ENCODE measurements at places on chromosomes 11 and 22.
A peak's percentile ranks its signal among the peaks of the same experiment; 100 is the strongest.

DNA sequence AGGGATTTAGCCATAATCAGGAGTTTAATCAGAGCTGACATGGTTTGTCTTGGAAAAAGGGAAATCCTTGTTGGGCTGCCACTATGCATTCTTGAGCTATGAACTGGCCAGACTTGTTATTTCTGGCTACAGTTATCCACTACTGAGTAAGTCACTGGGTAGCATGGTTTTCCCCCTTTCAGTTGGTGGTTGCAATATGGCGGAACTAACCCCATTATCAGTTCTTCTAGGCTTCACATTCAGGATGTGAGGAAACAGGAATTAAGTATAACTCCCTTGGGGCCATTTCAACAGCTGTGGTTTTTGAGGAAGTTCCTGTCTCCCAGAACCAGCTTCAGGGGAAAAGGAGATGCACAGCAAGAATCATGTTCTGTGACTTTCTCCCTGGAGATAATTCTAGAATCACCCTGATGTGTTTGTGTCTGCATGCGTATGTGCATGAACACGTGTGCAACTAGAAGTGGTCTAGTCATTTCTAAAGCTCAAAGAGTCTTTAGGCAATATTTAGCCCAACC lies 103.0 kb upstream of the CD44 start:
- no peak for DNase-seq

GRCh38 chr11:68551223-68551622 lies 90.7 kb downstream of the PPP6R3 start:
- no peak for DNase-seq

- no peak for DNase-seq
Observed at GRCh38 chr22:49237703-49238102, 590.0 kb downstream of the BRD1 start.

- no peak for DNase-seq
Observed at GRCh38 chr22:46071451-46072109, 78.7 kb upstream of the PPARA start.

DNA sequence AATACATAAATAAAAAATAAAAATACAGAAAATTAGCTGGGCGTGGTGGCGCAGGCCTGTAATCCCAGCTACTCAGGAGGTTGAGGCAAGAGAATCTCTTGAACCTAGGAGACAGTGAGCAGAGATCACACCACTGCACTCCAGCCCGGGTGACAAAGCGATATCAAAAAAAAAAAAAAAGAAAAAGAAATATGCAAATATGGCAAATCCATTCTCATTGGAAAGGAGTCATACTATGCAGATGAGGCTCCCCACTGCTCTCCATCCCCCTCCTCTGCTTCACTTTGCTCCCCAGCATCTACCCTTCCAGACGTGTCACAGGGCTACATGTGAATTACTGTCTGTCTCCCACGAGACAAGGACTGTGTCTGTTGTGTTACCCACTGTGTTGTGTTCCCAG lies 36.3 kb upstream of the PDGFB start:
- DNase-seq: no peak

DNA sequence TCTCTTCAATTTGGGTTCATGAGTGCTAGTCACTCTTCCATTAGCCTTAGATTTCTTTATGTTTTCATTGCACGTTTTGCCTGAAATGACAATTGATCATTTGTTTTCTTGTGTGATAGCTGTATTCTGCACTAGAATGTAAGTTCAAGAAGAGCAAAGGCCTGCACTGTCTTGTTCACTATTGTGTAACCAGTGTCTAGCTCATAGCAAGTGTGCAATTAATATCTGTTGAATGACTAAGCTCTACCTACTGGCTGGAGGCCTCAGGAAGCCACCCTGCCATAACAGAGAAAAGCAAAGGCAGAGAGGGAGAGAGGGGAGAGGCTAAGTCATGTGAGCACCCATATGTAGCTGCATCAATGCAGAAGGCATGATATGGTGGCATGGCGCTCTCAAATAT lies 292.8 kb upstream of the SYN3 start:
- DNase-seq: no peak

DNA sequence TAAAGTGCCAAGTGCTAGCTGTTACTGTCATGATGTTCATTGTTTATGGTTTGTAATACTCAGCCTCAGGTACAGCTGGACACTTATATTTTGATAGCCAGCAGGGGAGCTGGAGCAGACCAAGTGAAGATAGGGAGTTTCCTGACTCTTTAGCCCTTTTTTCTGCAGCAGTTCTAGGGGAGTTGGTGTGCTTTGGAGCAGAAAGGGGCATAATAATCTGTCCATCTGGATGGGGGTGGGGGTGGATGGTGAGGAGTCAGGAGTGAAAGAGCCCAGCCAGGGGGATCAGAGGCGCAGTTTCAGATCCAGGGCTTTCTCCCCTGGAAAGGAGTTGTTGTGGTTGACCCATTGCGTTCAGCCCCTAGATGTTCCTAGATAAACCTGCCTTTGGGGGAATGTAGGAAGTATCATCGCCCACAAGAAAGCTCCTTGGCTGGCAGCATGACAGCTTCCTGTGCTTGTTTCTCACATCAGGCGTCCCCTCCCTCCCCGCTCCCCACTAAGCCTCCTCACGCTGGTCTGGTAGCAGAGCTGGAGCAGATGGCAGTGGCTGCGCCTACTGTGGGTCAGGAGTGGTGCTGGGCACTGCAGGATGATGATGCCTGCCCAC lies 41.9 kb downstream of the MED15 start:
- DNase-seq: no peak

DNA sequence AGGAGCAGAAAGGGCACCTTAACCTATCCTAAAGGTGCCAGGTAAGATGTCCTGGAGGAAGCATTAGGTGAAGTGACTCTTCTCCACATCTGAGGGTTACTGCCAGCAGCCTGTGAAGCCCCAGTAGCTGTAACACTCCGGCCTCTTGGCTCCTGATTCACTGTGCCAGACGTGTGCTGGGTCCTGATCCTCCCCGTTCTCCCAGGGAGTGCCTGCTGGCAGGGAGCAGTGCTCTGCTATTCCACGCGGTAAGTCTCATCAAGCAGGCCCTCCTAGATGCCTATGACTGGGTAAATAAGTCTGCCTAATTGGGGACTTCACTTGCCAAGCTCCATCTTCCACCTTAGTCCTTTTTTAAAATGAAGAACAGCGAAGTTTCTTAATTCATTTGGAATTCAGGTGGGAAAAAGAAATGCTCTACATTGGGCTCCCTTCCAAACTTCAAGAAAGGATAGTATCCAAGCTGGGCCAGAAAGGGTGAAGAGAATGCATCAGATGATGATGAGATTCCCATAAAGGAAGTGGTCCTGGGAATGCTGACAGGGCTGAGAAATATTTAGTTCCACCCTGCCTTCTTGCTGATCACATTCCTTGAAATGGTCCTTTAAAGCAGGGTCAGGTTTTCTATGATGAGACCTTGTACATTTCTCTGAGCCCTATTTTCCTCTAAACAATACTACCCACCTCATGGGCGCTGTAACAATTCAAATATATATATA lies 188.0 kb downstream of the MAML2 start:
- no peak for DNase-seq

DNA sequence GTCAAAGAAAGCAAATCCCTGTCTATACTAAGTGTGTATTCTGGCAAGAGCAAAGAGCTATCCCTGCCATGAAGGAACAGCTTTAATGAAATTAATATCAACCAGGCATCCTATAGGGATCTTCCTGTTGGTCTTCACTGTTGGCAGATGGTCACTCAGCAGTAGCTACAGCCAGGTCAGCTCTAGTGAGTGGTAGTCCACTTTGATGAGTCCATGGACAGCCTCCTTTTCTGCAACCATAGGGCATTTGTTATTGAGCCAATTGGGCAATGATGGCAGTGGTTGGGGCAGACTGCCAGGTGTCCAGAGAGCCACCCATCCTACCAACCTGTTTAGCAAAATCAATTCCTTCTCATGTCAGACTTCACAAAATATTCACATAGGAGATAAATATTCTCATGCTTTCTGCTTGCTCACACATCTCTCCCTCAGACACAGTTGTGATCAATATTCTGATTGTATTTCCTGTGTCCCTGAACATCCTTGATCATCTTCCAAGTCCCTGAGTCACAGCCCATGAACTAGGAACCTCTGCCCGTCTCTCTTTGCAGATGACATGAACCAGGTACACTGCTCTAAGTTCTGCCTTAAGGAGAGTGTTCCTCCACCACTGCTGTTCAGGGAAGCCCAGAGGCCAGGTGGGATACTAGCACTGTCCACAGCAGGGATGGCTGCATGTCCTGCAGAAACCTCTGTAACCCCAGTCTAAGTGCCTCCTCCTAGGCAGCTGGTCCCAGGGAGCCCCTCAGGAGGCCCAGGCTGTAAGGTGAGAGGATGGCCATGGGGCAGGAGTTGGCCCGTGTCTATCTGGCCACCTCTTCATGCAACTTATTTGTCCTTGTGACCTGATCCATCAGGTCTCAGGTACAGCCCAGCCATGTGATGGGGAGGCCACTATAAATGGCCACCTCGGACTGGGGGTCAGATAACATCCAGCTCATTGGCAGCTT lies 74.2 kb upstream of the IGLL5 start:
- no peak for DNase-seq

- DNase-seq: no peak
Observed at GRCh38 chr11:66317322-66317722, 478 bp upstream of the CD248 start.

DNA sequence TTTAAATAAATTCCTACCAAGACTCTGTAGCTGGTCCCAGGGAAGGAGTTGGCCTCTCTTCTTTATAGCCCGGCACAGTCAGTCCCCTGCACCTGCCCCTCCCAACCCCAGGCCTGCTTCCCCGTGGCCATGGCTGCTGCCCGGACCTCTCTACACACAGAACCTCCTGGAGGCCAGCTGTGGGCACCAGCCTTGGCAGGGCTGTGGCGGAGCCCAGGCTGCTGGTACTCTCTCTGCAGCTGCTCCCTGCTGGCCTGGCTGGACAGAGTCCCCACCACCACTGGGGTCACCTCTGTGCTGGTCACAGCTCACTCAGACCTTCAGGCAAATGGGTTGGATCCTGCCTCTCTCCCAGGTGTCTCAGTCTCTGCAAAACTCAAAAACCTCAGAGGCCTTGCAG lies 69.3 kb downstream of the LRP5 start:
- DNase-seq: no peak

DNA sequence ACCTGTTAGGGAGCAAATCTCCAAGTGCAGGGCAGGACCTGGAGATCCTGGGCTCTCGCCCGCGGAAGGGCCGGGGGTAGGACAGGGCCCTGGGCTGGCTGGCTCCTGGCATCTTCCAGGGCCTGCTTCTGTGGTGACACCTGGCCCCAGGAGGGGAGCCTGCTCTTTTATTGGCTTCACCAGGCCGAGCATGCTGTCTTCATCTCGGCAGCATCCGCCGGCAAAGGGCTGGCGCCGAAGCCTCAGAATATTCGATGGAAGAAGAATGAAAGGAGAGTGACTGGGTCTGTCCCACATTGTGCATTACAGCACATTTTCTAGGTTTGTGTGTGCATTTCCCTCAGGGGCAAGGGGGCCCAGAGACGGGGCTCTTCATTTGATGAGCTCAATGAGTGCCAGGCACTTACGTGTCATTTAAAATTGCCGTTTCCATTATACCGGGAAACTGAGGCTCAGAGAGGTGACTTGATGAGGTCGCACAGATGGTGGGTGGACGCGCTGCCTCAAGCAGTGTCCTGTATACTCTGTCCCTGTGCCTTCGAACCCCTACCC lies 70.0 kb downstream of the RBX1 start:
- DNase-seq: no peak

DNA sequence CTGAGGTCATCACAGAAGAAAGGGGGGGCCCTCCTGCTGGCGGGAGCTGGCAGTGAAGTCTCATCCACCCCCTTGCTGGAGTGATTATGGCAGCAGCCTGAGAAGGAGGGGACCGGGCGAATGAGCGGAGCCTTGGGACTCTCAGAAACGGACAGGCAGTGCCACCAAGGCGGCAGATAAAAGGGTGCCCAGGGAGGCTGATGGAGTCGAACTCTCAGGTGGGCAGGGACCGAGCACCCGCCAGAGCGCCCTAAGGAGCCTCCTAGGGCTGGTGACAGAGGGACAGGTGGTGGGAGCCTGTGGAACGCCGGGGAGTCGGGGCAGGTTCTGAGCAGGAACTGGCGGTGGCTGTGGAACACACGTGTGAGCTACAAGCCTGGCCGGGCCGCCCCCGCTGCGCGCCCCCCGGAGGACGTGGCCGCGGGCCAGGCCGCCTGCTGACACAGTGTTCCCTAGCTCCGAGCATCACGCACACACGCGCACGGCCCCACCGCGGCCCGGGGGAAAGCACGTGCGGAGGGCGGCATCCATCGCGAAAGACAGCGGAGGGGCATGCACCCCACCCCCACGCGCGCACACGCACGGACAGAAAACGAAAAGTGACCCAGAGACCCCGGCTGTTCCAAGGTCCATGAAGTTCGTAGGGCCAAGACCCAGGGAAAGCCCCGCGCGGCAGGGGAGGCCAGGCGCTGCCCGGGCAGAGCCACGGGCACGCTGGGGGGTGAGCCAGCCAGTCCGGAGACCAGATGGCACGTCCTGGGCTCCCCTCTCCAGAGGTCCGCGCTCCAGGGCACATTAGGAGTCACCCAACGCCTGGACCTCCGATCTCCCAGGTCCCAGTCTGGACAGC lies 1.0 kb downstream of the VWCE start:
- DNase-seq: peak; percentile 63

GRCh38 chr11:123405123-123405592 lies 24.9 kb upstream of the GRAMD1B start:
- DNase-seq: no peak

GRCh38 chr22:44950806-44951509 lies 58.8 kb downstream of the PHF21B start:
- no peak for DNase-seq

DNA sequence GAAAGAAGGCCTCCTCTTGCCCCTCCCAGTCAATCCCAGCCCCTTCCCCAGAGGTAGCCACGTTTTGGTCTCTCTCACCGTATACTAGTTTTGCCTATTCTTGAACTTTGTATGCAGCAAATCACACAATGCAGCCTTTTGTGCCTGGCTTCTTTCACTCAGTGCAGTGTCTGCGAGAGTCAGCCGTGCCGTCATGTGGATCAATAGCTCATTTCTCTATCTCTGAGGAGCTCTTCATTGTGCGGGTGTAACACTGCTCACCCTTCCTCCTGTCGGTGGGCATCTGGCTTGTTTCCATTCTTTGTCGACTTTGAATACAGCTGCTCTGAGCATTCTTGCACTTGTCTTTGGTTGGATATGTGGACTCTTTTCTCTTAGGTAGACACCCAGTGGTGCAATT lies 146.5 kb downstream of the CACNA1I start:
- DNase-seq: no peak

Measured in hematopoietic multipotent progenitor cell treated with erythropoietin and hydrocortisone succinate and interleukin-3 and kit ligand, for 17 days (in vitro differentiated cells).